Neural crest cell (in vitro differentiated cells): ENCODE measurements at places on chromosomes 12 and 14. TPM values are rescaled to one million over a fixed set of nuclear protein-coding genes. Genes with fewer than 3 reads are reported as not detected.

- H3K4me1 ChIP-seq, result peaks cover 12% of the 10 kb centered on the region
- no peaks in the 10 kb centered on the region for H3K27me3 ChIP-seq
- no peak for DNase-seq
- H3K4me3 ChIP-seq, result peak overlapping the region; percentile 71
Measured at GRCh38 chr12:48349471-48349870, 1.2 kb downstream of the ZNF641 start.

RTL1 gene
- 0.09 and 0.18 TPM in 2 replicates for total RNA-seq

DNA sequence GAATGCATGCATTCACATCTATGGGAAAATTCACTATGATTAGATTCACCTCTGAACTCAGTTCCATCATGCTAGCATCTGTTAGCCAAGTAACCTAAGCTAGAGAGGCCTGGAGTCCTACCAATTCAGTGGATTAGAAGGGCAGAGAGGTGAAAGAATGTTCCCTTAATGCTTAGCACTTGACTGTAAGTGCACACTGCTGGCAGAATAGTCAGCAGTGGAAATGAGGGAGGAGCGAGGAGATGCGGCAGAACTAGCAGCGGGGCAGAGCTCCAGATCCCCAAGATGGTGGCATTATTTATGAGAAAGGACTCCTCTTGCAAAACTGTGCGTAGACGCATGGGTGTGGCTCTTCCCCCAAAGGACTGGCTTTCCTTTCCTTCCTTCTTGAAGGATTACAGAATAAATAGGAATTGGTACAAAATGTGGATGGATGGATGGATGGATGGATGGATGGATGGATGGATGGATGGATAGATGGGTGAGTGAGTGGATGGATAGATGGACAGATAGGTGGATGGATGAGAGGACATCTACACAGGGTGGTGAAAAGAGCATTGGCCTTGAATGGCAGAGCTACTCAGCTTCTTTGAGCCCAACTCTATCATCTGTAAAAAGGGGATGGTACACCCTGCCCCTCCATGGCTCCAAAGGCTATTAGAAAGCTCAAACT, 227.2 kb downstream of the CHST11 start:
- H3K4me1 ChIP-seq, result no peaks in the 10 kb centered on the region
- no peaks in the 10 kb centered on the region for H3K36me3 ChIP-seq
- H3K4me3 ChIP-seq, result no peak overlapping the region
- no peak for DNase-seq

DNA sequence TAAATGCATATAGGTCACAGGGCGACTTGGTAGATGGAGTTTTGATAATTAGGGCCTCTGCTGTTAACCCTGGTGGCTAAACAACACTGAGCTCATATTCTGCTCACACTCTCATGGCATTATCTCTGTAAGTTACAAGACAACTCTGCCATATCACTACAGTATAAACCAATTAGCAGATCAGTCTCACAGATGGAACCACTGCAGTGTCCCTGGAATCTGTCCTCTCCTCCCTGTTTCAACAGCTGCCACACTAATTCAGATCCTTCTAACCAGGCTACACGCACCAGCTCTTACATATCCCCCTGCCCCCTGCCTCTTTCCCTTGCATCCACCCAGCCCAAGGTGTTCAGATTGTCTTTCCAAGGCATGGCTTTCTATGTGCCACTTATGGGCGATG, 161.0 kb upstream of the RMST start:
- no peaks in the 10 kb centered on the region for H3K27me3 ChIP-seq
- DNase-seq, result no peak
- no peaks in the 10 kb centered on the region for H3K36me3 ChIP-seq

DNA sequence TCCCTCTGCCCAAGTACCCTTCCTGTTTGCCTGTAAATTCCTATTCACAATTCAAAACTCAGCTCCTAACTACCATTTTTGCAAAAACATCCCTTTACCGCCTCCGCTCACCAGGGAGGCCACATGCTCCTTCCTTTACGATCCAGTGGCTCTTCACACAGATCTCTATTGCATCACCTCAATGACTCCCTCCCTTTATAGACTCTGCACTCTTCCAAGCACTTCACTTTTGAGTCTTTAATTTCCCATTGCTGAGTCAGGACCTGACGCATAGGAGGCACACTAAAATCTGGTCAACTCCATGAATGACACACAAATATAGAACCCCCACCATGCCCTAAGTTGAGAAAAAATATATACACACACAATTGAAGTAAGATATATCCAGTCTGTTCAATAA, 45.9 kb downstream of the PPP1R13B start:
- H3K4me3 ChIP-seq, result no peak overlapping the region
- H3K4me1 ChIP-seq, result peaks cover 13% of the 10 kb centered on the region
- H3K27me3 ChIP-seq, result peaks cover under 1% of the 10 kb centered on the region
- H3K36me3 ChIP-seq, result no peaks in the 10 kb centered on the region
- no peak overlapping the region for H3K27ac ChIP-seq

DNA sequence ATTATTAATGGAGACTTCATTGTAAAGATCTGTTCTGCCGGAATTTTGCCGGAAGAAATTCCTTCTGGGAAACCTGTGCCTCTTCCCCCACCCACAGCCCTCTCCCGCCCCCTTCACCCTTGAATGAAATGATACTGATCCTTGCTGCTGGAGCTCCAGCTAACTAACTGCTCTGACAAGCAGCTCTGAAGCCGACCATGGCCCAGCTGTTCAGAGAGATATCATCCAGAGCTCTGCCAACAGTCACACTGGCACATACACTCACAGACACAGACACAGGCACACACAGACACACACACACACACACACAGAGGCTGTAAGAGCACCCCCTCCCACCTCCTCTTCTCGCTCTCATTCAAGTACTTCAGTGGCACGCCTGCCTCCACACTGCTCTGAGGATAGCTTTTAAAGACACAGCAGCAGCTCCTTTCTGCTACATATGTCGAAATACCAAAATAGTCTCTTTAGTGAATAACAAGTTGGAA, 88.6 kb downstream of the R3HDM2 start:
- H3K4me1 ChIP-seq, result peaks cover 32% of the 10 kb centered on the region
- H3K36me3 ChIP-seq, result peaks cover 10% of the 10 kb centered on the region
- no peaks in the 10 kb centered on the region for H3K27me3 ChIP-seq
- peak; percentile 20 for DNase-seq

CD163 gene
- total RNA-seq, result not detected in 2 replicates

- H3K4me1 ChIP-seq, result peaks cover 37% of the 10 kb centered on the region
- no peaks in the 10 kb centered on the region for H3K36me3 ChIP-seq
- no peak overlapping the region for H3K4me3 ChIP-seq
- DNase-seq, result no peak
Measured at GRCh38 chr14:102171173-102172020, 31.7 kb downstream of the WDR20 start.

DNA sequence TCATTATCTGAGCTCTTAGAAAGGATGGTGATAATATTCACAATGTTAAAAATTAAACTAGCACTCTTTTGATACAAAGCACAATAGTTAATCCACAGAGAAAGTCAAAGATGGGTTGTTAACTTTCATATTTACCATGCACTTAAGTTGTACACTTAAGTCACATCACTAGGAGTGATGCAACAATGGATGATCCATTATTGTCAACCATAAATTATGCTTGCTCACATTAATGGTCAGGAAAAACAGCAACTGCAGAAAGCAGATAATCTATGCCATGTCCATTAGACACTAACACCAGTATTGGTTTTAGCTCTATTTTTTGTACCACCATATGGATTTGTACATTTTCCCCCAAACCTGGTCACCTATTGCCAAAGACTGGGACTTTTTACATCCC, 195.5 kb downstream of the FOXA1 start:
- no peaks in the 10 kb centered on the region for H3K27me3 ChIP-seq
- H3K4me3 ChIP-seq, result no peak overlapping the region
- DNase-seq, result no peak
- peaks cover 27% of the 10 kb centered on the region for H3K36me3 ChIP-seq

GRCh38 chr12:108745641-108746040, 14.3 kb upstream of the CORO1C start:
- no peak for DNase-seq
- H3K36me3 ChIP-seq, result no peaks in the 10 kb centered on the region
- H3K27me3 ChIP-seq, result no peaks in the 10 kb centered on the region
- H3K4me3 ChIP-seq, result no peak overlapping the region
- H3K4me1 ChIP-seq, result no peaks in the 10 kb centered on the region

DNA sequence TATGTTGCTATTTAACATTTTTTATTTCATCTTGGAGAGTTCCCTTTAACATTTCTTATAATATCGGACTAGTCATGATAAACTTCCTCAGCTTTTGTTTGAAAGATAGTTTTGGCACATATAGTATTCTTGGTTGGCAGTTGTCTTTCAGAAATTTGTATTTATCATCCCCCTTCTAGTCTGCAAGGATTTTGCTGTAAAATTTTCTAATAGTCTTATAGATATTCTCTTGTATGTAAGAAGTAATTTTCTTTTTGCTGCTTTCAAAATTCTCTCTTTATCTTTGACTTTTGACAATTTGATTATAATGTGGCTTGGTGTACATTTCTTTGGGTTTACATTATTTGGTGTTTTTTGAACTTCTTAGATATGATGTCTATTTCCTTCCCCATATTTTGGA, 116.0 kb upstream of the AVPR1A start:
- H3K27ac ChIP-seq, result no peak overlapping the region
- H3K27me3 ChIP-seq, result no peaks in the 10 kb centered on the region
- H3K36me3 ChIP-seq, result no peaks in the 10 kb centered on the region
- DNase-seq, result no peak
- no peaks in the 10 kb centered on the region for H3K4me1 ChIP-seq
- H3K4me3 ChIP-seq, result no peak overlapping the region

DNA sequence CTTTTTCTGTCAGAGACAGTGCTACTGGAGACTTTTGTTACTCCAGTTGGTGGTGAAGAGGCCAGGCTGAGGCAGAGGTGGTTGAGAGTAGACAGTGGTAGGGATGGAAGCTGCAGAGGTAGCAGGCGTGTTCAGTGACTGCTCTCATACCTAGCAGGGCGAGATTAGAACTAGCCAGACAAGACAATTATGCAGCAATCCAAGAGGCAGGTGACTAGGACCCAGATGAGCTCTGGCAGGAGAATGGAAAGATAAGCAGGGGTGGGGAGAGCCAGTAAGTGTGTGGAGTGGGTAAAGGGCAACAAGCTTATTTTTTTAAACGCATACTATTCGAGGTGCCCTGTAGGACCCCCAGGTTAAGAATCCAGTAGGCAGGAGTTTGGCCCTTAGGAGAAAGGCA, 4.8 kb downstream of the PPP1R36 start:
- peaks cover 34% of the 10 kb centered on the region for H3K27me3 ChIP-seq
- no peak overlapping the region for H3K27ac ChIP-seq
- DNase-seq, result no peak
- no peaks in the 10 kb centered on the region for H3K4me1 ChIP-seq

DNA sequence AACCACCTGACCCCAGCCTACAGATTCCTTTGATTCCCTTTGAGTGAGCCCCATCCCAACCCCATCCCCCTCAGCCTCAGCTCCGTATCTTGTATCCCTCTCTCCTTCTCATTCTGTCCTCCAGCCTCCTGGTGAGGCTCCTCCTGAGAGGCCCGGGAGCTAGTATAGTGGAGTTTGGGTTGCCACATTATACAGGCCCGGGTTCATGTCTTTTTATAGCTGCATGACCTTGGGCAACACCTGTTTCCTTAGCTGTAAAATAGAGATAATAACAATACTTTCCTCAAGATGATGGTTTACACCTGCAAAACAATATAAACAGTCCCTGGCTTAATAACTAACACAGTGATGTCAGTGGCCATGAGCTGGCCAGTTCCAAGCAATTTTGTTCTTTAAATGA, 89.8 kb downstream of the STAB2 start:
- H3K27me3 ChIP-seq, result no peaks in the 10 kb centered on the region
- DNase-seq, result no peak
- no peaks in the 10 kb centered on the region for H3K4me1 ChIP-seq

DNA sequence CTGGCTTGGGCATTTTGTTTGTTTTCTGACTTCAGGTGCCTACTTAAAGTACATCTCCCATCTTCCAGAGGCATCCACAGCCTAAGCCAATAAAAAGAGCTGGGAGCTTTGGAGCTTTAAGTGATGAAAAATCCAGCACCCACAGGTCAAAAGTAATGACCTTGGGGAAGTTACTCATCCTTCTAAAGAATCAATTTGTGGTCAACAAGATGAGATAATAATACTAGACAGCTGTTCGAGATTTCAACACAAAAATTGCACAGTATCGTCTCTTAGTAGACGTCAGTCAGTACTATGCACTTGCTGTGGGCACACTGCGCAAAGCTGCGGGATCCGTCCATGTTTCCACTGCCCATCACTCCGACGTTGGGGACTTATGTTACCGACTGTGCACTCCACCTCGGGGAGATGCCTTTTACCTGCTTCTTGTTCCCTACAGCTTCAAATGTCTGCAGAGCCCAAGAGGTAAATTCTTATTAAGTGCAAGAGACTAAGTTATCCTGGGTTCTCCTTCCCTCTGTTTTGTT, 1.3 kb downstream of the ST8SIA1 start:
- H3K27me3 ChIP-seq, result no peaks in the 10 kb centered on the region
- H3K4me3 ChIP-seq, result peak overlapping the region; percentile 97
- H3K4me1 ChIP-seq, result peaks cover 62% of the 10 kb centered on the region
- peak overlapping the region; percentile 84 for H3K27ac ChIP-seq

PLBD1 gene
- 3.5 and 5.0 TPM in 2 replicates for total RNA-seq

GRCh38 chr12:63964301-63964700, 119.8 kb downstream of the SRGAP1 start:
- H3K27me3 ChIP-seq, result no peaks in the 10 kb centered on the region
- peaks cover 20% of the 10 kb centered on the region for H3K4me1 ChIP-seq
- no peak for DNase-seq
- H3K36me3 ChIP-seq, result no peaks in the 10 kb centered on the region
- no peak overlapping the region for H3K4me3 ChIP-seq
- H3K27ac ChIP-seq, result no peak overlapping the region

NANOG gene
- total RNA-seq, result 0.05 TPM in 1 of 2 replicates, not detected in the other

DNA sequence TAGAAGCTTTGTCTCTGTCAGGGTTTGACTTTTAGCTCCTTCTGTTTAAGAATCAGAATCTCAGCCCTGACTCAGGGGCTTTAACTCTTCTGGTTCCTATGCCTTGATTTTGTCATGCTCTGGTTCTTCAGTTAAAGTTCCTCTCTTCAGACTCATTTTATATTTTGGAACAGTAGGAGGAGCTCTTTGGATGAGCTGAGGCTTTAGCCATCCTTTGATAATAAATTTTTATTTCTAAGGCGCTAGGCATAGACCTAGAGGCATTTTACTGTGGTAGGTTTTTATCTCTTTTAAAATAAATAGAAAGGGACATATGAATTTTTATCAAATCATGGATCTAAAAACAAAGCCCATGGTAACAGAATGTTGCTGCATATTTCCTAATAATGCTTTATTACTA, 51.7 kb downstream of the ATP23 start:
- no peak overlapping the region for H3K27ac ChIP-seq
- H3K4me1 ChIP-seq, result no peaks in the 10 kb centered on the region
- DNase-seq, result no peak
- H3K27me3 ChIP-seq, result no peaks in the 10 kb centered on the region

- H3K4me3 ChIP-seq, result no peak overlapping the region
- no peak for DNase-seq
- H3K27ac ChIP-seq, result no peak overlapping the region
- no peaks in the 10 kb centered on the region for H3K27me3 ChIP-seq
- H3K36me3 ChIP-seq, result peaks cover 6% of the 10 kb centered on the region
Measured at GRCh38 chr14:30888480-30889243, 14.3 kb downstream of the COCH start.

GRCh38 chr12:132138941-132139871, 4.9 kb downstream of the DDX51 start:
- peaks cover 4% of the 10 kb centered on the region for H3K27me3 ChIP-seq
- H3K4me3 ChIP-seq, result peak overlapping the region; percentile 72
- H3K36me3 ChIP-seq, result peaks cover 10% of the 10 kb centered on the region
- no peak overlapping the region for H3K27ac ChIP-seq
- DNase-seq, result no peak

NID2 gene
- total RNA-seq, result 41.6 and 42.5 TPM in 2 replicates

VASH1 gene
- 68.1 and 72.0 TPM in 2 replicates for total RNA-seq

- H3K4me1 ChIP-seq, result peaks cover 4% of the 10 kb centered on the region
- DNase-seq, result no peak
- no peak overlapping the region for H3K4me3 ChIP-seq
- no peak overlapping the region for H3K27ac ChIP-seq
Measured at GRCh38 chr12:80272387-80272915, 171.6 kb upstream of the PTPRQ start.

C12orf50 gene
- total RNA-seq, result 0.30 and 0.37 TPM in 2 replicates
